ENCODE measurements at places on chromosomes 13 and 19.

GRCh38 chr13:37695200-37695599 lies 96.6 kb upstream of the POSTN start:
- no peak for DNase-seq

DNA sequence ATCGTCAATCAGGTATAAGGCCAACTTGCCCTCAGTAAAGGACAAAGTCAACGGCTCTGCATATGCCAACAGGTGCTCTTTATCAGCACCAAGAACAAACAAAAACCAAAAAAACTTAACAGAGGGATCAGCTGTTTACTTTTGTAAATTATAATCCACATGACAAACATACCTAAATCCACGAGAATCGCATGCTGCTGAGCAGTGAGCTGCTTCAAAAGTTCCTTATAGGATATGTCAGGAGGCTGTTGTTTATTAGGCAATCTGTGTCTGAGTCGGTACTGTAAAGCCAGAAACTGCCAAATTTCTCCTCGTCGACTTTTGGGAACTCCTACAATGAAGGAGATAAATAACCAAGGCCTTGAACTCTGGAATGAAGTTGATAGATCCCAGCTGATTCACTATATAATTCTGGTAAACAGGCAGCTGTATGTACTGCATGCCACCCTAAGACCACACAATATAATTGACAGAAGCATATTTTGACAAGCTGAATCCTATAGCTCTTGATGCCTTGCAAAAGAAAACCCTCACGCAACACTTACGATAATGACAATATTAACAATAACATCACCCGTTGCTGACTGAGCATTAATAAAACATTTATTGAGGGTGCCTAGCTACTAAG lies 179.8 kb downstream of the TBC1D4 start:
- DNase-seq = no peak

DNA sequence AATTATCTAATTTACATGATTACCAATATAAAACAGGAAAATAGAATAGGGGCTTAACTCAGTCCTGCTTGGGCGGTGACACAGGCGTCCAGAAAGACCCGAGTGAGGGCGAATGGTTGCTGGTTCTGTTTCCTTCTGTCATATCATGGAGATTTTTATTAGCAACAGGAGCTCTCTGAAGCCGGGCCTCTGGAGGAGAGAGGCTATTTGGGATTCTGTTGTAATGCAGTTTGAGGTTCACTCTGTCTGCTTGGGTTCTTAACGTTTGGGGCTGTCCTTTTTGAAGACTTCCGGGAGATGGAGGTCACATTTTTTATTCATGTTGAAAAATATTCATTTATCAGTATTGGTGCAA lies 115.7 kb upstream of the ZNF536 start:
- DNase-seq = no peak

GRCh38 chr13:80168089-80168850 lies 172.7 kb downstream of the SPRY2 start:
- peak; percentile 12 for DNase-seq

DNA sequence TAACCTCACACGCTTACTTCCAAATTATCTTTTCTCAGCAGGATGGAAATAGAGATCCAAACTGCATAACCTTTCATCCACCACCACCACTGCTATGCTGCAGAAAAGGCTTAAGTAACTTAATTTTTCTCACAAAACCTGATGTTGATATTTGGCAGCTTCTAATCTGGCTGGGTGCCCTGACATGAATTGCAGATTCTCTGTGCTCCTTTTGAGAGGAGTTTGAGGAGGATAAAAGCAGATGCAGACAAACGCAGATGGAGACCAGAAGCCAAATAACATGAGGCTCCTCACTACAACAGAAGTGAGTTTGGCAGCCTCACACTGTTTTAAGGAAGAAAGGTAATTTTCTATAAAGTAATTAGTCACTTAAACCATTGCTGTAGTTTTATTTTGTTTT lies 646.2 kb upstream of the ATXN8OS start:
- no peak for DNase-seq

- peak; percentile 36 for DNase-seq
Observed at GRCh38 chr19:30254158-30254557, 118.0 kb upstream of the ZNF536 start.

- no peak for DNase-seq
Observed at GRCh38 chr13:109671919-109672318, 114.5 kb downstream of the IRS2 start.

GRCh38 chr19:19098703-19099632 lies 35.2 kb downstream of the SLC25A42 start:
- no peak for DNase-seq
